Amygdala (tissue), 56 donors: ENCODE measurements at places on chromosomes 2 and 18.

DNA sequence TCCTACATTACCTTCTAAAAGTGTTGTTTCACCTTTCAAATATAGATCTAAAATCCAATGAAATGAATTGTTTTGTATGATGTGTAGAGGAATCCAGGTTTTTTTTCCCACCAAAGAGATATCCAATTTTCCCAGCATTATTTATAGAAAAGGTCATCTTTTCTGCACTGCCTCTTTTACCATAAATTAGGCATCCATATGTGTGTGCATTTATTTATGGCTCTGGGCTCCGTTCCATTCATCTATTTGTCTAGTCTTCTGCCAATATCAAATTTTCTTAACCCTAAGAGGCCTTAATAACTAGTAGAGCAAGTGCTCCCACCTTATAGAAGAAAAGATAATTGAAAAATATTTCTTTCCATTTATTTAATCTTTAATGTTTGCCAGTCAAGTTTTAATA, 88.3 kb downstream of the ATAD2B start:
- DNase-seq, result no peak

DNA sequence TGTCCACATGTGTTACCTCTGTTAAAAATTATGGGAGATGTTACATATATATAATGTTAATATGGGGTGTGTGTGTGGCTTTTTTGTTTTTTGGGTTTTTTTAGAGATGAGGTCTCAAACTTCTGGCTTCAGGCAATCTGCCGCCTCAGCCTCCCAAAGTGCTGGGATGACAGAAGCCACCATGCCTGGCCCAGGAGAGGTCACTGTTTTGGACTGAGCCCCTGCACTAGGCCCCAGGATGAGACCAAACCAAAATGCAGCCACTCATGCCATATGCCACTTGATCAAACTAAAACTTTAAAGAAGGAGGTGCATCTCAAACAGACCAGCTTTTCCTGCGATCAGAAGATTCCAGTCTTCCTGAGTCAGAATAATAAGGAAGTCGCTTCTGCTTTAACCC, 2.5 kb downstream of the ADI1 start:
- DNase-seq, result no peak

DNA sequence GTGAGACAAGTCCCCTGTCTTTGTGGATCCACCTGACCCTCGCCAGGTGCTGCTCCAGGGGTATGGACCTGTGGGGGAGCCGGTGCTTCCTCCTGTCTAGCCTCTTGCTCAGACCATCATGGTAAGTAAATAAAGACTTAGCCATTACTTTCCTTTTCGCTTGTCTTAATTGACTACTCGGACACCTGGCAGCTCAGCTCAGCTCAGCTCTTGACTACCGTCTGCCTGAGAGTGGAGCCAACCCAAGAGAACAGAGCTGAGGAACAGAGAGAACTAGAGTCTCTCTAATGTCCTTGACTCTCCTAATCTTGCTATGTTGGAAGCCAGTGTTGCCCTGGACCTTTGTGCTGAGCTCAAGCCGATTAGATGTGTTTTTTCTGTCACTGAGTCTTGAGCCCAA, 170.3 kb upstream of the CXCR4 start:
- DNase-seq, result no peak

DNA sequence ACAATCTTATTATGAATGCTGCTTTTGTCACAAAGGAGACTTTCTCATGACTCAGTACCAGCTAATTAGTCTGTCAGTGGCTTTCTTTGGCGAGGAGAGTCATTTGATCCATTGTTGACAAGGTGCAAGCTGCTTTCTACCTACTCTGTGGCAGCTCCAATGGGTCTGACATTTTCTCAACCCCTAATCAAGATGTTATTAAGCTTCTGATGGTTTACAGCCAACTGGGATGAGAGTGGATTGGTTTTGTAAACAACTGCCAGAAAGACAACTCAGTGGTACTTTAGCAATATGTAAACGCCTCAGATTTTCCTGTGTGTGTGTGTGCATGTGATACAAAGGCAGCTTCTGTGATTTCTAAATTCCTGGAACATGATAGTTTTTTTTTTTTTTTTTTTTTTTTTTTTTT, 8.2 kb upstream of the CLIP4 start:
- no peak for DNase-seq

- DNase-seq, result no peak
Observed at GRCh38 chr2:15201009-15201408, 360.1 kb downstream of the NBAS start.
